Sciatic nerve (tissue), 2 donors: ENCODE measurements at places on chromosomes 6 and 20.
A peak's percentile ranks its signal among the peaks of the same experiment; 100 is the strongest.

GRCh38 chr6:11514672-11515071 lies 22.9 kb upstream of the TMEM170B start:
- no peak for DNase-seq

DNA sequence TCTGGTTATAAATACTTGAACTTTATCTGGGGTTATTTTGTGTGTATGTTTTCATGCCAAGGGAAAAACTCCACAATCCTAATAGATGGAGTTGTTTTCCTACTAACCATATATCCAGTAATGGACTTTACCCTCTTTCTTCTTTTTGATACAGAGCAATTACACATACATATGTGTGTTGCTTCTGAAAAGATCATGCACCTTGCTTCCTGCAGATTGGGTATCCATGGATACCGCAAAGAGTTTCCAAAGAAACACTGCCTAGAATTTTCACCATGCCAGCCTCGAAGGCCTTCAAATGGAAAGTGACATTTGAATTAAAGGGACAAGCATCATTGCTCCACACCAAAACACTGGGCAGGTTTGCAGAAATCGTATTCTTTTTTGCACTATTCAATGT lies 26.8 kb downstream of the HDDC2 start:
- no peak for DNase-seq

DNA sequence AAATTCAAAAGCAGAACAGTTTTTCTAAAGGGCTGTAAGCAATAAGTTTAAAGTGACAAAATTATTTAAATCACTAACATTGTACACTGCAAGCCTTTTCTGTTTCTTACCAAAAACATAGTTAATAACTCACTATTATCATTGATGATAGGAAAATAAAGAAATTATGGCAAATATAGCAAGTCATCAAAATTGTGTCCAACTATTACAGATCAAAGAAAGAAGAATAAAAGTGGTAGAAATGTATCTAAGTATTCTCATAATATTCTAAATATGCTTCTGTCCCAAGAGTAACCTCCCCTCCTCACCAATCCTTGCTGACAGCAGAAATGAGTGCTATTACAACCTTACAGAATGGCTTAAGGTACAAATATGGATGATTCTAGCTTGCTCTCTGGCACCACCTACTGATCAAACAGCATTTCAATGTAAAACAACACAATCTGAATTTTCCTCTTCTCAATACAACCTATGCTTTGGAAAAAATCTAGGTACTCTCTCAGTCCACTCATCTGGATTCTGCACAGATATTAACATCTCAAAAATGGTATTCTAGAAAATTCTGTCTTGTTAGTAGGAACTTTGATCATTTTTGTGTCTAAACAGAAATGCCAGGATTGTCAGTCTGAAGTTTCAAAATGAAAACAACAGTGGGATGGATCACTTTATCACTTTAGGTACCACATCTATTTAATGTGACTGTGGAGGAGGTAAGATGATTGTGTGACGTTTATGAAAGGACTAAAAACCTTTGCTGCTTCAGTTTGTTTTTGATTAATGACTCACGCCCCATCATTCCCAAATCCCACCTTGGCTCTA lies 40.9 kb downstream of the ZFP64 start:
- DNase-seq = no peak

DNA sequence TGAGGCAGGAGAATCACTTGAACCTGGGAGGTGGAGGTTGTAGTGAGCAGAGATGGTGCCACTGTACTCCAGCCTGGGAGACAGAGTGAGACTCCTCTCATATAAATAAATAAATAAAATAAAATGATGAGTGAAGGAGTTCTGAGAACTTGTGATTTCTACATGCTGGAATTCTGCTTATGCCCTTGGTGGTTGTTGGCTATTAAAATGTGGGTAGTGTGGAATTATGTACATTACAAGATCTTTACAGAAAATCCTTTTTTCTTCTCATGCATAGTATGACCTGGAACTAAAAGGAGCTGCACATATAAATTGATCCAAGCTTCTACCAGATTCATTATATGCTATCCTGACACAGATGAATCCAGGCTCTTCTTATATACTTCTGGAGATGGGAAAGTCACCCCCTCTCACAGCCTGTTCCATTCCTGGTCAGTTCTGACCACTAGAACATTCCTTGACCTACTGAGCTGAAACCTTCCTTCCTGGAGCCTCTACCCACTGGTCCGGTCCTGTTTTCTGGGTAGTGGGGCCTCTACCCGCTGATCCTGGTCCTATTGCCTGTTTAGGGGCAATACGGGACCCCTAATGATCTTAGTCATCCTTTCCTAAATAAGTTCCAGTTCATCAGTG lies 37.7 kb upstream of the TAF8 start:
- DNase-seq = peak; percentile 3

DNA sequence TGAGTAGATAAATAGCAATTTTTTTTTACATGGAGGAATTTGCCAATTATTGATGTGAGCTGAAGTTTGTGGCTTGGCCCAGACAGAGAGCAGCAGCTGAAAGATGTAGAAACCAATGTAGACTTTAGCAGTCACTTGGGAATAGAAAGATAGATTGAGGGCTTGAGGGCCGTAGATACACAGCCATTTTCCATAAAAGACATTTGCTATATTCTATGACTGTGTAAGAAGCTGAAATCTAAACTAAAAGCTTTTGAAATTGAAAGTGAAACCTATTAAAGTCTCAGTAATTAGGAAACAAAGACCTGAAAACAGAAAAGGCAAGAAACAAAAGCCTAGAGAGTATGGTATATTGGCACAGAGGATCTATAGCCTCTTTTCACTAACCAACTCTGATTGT lies 332.7 kb downstream of the CENPW start:
- no peak for DNase-seq

DNA sequence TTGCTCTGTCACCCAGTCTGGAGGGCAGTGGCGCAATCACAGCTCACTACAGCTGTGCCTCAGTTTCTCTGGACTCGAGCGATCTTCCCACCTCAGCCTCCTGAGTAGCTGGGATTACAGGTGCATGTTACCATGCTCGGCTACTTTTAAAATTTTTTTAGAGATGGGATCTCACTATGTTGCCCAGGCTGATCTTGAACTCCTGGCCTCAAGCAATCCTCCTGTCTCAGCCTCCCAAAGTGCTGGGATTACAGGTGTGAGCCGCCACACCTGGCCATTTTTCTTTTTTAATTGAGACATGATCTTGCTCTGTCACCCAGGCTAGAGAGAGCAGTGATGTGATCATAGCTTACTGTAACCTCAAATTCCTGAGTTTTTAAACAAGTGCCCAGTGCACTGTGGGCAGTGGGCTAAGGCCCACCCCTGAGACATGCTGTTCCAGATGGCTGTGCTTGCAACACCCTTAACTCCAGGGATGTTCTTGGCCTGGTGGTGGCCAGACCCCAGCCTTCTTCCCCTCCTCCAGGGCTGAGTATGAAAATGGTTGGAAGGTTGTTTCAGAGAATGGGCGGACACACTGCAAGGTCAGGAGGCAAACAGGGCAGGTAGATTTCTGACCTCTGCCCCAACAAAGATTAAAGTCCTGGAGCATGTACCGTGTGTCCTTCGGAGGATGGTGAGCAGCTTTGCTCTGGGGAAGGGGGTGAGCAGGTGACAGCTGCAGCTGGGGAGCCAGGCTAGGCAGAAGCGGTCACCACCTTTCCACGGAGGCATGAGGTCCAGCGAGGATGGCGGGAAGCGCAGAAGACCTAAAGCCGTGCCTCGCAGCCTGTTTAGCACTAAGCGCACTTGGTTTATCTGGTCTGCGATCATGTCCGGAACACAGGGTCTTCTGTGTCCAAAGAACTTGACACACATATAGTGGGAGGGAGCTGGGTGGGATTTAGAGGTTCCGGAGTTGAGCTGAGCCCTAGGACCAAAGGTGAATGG lies 1.4 kb upstream of the FAM83C start:
- no peak for DNase-seq

DNA sequence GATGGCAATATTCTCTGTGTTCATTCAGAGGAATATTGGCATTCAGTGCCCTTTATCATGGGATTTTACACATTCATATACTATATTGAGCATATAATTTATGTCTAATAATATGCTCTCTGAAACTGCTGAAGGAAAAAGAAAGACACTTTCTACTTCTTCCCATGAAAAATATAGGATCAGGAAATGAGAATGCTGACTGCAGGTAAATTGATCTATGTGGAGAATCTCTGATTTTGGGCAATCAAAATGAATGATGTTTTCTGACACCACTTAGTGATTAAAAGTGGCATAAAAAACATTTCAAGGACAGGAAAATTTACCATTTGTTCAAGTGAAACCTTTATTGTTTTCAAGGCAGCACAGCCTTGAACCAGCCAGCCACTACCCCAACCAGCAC lies 260.1 kb upstream of the STXBP5 start:
- no peak for DNase-seq

- DNase-seq = no peak
Measured at GRCh38 chr6:13854716-13855250, 40.4 kb upstream of the MCUR1 start.

- DNase-seq = no peak
Measured at GRCh38 chr20:36271639-36272546, 34.2 kb upstream of the DLGAP4 start.

GRCh38 chr20:21141825-21142224 lies 15.9 kb downstream of the KIZ start:
- DNase-seq = no peak

GRCh38 chr20:47612670-47613069 lies 111.0 kb downstream of the NCOA3 start:
- no peak for DNase-seq

- DNase-seq = no peak
Measured at GRCh38 chr20:23955896-23956295, 32.7 kb downstream of the GGTLC1 start.

DNA sequence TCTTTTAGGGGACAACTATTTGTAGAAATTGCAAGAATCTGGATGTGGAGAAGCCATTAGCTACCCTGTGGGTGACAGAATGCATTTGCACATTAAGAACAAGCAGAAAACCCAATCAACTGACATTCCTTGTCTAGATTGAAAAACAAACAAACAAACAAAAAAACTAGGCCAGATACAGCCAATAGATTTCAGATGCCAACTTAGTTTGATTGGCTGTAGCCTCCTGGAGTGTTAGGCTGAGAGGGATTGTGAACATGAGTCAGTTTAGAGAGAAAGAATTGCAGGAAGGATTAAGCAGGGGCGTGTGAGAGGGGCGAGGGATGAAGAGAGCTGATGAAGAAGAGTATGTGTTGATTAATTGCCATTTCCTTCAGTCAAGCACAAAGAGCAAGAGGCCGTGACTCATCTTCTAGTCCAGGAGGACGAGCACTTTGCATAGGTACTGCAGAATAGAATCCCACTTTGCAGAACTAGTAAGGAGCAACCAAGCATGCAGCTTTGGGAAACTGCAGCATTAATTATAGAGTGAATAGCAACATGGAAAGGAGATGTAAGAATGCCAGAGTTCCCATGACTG lies 188.0 kb upstream of the RAB32 start:
- no peak for DNase-seq

DNA sequence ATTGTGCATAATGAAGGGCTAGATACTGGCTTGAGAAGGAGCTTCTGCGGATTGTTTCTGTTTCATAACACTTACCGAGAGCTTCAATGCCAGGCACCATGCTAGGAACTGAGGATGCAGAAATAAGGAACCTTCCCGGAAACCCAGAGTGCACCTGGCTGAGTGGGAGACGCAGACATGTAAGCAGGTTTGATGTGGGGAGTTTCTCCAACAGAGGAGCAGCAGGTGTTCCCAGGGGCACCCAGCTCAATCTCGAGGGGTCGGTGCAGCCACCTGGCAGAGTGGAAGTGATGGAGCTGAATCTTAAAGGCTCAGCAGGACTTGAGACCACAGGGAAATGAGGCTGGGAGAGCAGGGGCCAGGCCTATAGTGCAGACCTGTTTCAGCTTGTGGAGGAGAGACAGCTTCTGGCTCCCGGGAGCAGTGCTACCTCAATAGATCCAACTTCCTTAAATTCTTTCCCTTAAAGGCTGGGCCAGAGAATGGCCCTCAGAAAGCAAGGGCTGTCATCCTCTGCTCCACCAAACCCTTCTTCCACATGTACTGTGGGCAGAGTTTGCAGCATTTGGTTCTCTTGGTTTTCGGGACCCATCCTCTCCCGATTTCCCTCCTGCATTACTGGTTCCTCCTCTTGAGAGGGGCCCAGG lies 27.8 kb upstream of the SRC start:
- DNase-seq = no peak

DNA sequence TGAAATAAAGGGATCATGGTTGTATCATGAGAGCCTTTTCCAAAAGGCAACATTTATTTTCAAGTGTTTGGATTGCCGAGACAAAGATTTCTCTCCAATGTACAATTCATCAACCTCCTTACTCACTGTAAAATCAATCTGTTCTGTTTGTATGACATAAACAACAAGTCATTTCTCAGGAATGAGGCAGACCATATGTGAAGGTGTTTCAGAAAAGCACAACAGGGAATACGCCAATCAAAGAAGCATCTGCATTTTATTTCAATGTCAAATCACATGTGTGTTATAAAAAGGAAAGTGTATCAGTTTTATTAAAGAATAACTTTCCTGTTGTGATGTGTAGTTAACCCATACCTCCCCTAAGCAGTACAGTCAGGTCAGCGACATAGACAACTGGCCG lies 653.7 kb downstream of the TFAP2A start:
- DNase-seq = no peak

DNA sequence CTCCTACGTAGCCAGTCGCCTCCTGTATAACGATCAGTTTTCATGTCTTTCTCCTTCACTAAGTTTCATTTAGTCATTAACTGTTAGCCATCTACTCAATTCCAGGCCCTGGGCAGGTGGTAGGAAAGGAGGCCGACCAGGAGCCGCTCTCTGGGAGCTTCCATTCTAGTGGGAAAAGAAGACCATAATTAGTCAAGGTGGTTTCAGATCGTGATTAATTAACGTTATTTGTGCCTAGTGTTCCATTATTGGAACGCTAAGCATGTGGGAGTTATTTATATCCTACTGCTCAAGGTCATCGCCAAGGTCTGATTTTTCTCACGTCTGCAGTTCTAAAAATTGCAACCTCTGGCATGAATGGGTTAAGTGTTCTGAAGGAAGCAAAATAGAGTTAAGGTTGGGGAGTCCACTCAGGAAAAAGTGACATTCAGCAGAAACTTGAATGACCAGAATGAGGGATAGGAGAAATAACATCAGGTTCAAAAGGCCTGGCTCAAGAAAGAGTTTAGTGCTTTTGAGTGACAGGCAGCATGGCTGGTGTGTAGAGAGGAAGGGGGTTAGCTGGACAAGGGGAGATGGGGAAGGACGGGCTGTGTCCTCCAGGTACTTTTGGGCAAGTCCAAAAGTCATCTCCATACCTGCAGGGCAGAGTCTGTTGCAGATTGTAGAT lies 812 bp downstream of the SLC9A8 start:
- no peak for DNase-seq

DNA sequence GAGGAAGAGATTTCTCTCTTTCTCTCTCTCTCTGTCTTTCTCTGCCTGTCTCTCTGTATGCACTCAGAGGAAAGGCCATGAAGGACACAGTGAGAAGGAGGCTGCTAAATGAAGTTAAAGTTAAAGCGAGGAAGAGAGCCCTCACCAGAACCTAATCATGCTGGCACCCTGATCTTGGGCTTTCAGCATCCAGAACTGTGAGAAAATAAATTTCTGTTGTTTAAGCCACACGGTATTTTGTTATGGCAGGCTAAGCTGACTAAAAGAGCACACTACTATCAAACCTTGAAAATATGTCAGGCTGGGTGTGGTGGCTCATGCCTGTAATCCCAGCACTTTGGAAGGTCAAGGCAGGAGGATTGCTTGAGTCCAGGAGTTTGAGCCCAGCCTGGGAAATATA lies 8.0 kb upstream of the TCF21 start:
- no peak for DNase-seq
